Pulmonary artery endothelial cell (primary cell): ENCODE measurements at places on chromosomes 1 and 21. TPM values are rescaled to one million over a fixed set of nuclear protein-coding genes. Genes with fewer than 3 reads are reported as not detected.

DNA sequence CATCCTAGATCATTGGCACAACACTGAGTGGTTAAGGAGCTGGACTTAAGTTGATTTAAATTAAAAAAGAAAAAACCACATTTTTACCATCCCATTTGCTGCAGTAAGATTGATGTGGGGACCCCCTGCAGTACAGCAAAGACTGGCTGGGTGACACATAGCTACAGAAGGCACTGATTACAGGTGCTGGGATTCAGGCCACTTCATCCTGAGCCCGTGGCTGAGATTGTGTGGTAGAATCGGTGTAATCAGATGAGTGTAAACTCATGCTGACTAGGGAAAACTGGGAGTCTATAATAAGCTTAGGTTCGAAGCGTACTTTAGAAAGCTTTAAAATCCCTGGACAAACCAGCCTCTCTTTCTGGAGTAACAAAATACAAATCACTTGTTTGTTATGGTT lies 70.1 kb downstream of the SLC25A24 start:
- DNase-seq, result no peak

- DNase-seq, result no peak
Measured at GRCh38 chr1:111709986-111710385, 29.2 kb downstream of the INKA2 start.

DNA sequence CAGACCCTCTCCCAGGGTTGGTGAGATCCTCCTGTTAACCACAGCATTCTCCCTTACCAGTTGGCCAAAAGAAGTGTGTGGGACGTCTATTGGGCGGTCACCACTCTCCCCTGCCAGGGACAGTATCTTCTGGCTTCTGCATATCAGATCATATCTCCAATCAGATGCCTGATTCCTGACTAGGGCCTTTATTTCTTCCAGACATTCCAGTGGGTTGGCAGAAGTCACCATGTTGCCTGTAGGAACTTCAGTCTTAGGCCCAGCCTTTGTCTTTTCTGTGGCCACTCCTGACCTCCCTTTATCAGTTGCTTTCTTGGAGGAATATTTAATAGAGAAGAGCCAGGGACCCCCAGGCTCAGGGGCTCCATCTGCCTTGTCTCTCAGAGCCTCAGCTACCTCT lies 130.4 kb upstream of the F3 start:
- no peak for DNase-seq

- DNase-seq, result no peak
Measured at GRCh38 chr1:221919743-221920142, 177.9 kb upstream of the DUSP10 start.

DNA sequence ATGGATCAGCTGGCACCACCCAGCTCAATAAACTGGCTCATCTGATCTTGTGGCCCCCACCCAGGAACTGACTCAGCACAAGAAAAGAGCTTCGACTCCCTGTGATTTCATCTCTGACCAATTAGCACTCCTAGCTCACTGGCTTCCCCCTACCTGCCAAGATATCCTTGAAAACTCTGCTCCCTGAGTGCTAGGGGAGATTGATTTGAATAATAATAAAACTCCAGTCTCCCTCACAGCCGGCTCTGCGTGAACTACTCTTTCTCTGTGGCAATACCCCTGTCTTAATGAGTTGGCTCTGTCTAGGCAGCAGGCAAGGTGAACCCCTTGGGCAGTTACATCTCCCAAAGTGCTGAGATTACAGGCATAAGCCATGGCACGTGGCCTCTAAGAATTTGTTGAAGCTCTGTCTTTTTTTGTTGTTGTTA lies 11.8 kb upstream of the RHBDL2 start:
- DNase-seq, result no peak

DNA sequence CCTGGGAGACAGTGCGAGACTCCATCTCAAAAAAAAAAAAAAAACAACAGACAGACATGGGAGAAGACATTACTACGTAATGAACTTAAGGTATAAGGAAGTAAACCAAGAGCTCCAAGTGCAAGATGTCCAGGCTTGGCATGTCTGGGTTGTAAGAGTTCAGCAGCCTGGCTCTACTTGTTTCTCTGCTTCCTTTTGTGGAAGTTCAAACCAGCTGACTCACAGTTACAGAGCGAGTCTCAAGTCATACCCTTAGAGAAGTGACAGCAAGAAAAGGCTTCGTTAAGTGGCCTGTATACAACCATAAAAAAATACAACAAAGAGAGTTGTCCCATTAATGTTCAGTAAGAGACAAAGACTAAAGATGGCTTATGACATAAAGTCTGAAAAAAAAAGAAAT lies 1.3 kb downstream of the RIT1 start:
- no peak for DNase-seq

DNA sequence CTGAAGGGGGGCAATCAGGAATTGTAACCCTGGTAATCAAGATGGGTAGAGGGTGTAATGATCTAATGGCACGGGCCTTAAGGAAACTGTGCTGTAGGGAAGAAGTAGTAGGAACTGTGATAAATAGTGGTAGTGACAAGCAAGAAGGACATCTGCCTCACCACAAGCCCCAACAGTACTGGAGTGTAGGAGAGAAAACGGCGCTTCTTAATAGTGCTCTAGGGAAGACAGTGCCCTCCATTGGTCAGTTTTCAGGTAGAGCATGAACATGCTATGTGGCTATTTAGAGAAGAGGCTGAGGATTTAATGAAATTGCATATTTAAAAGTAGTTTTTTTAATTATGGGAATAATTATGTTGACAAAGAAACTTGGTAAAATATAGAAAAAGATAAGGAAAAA lies 32.2 kb downstream of the SLC30A7 start:
- DNase-seq, result no peak

GRCh38 chr1:2504949-2505272 lies 21.5 kb downstream of the PANK4 start:
- no peak for DNase-seq

DNA sequence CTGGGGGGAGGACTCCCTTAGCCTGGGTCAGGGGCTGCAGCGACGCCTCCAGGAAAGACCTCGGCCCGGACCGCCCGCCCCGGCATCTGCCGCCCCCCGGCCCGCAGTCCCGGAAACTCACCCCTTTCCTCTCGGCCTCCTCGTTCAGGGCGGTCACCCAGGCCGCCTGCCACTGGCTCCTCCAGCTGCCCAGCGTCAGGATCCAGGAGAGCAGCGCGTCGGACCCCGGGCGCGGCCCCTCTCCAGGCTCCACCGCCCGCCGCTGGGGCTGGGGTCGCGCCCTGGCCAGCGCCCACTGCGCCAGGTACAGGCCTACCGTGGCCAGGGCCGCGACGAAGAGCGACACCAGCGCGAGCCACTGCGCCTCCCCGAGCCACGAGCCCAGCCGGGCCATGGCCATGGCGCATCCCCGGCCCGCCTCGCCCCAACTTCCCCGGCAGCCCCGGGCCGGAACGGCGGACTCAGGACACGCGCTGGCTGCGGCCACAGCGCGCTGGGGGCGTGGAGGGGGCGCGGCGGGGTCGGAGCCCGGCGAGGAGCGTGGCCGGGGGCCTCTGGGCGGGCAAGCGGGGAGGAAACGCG lies 478 bp downstream of the C2CD2 start:
- DNase-seq, result no peak

DNA sequence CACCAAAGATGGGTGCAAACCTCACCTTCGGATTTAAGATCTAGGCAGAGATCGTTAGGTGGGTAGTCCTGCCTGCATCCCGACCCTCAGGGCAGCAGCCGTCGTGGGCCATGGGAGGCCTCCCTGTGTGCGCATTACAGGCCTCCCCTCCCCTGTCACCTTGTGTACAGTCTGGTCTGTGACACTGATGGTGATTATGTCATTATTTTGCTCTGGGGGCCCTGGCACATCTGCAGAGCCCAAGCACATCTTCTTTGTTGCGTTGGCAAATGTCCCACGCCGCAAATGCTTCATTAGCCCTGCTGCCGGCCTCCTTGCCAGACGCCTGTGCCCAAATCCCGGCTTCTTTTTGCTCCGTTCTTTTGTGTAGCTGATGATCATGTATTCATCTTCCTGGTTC lies 31.7 kb downstream of the PROX1 start:
- no peak for DNase-seq

GRCh38 chr1:54132495-54132894 lies 20.3 kb downstream of the CDCP2 start:
- DNase-seq, result no peak

PIGK gene
- 27.0 and 56.6 TPM in 2 replicates for total RNA-seq

CHRNB2 gene
- total RNA-seq, result under 0.01 TPM in 1 of 2 replicates, not detected in the other

TEDDM1 gene
- not detected in 2 replicates for total RNA-seq

PSMA5 gene
- total RNA-seq, result 69.6 and 74.4 TPM in 2 replicates

CITED4 gene
- total RNA-seq, result 4.2 and 6.5 TPM in 2 replicates

IGFN1 gene
- total RNA-seq, result not detected in 2 replicates

GSTM1 gene
- total RNA-seq, result not detected in 2 replicates

PLA2G5 gene
- total RNA-seq, result 0.07 and 0.18 TPM in 2 replicates

CALML6 gene
- total RNA-seq, result 0.14 TPM in 1 of 2 replicates, not detected in the other

MYOG gene
- not detected in 2 replicates for total RNA-seq
